ENCODE measurements at places on chromosomes 16 and 17. TPM values are rescaled to one million over a fixed set of nuclear protein-coding genes. Genes with fewer than 3 reads are reported as not detected.

DNA sequence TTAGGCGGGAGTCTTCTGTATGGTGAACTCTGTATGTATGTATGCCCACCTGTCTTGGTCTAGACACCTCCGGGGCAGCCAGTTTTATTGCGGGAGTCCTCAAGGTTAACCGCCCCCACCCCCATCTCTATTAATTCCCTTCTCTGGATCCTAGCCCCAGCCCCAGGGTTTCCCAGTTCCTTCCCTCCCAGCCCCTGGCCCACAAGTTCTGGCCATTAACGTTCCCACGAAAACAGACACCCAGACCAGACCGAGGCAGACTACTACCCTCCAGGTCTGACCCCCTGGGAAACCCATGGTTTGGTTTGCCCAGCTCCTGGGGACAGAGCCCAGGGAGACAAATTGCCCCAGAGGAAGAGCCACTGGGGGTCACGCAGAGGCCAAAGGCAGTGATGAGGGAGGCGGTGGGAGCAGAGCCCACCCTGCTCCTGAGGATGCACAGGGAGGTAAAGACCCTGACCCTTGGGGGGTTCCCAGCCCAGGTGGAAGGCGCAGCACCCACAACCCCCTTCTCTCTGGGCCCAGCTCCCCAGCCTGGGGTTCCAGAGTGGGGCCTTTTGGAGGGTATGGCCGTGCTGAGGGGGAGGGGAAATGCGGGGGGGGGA is 8.5 kb downstream of the TBKBP1 start:
- peak overlapping the region; percentile 15 for H3K4me3 ChIP-seq
- no peak for DNase-seq
- H3K27ac ChIP-seq: peak overlapping the region; percentile 87
- H3K36me3 ChIP-seq: no peaks in the 10 kb centered on the region
- no peaks in the 10 kb centered on the region for H3K27me3 ChIP-seq

DNA sequence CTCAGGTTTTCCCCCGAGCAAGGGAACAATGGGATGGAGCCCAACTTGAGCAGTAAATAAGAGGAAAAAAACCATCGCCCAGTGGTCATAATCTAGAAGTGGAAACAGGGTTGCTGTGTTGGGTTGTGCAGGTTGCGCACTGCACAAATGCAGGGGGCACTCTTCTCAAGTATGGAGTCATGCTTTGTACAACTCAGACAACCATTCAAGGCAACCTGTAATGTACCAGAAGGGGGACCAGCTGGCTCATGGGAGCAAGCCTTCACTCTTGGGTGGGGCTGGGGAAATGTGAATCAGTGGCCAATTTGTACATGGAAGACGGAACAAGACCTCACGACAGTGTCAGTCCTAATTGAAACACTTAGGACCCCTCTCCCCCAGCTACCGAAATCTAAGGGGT is 23.9 kb upstream of the LITAF start:
- DNase-seq: no peak
- peaks cover 9% of the 10 kb centered on the region for H3K27me3 ChIP-seq
- peaks cover 39% of the 10 kb centered on the region for H3K4me1 ChIP-seq
- H3K27ac ChIP-seq: no peak overlapping the region
- H3K36me3 ChIP-seq: no peaks in the 10 kb centered on the region

GRCh38 chr17:34260861-34261260 is 5.8 kb downstream of the CCL2 start:
- H3K4me1 ChIP-seq: peaks cover 11% of the 10 kb centered on the region

- no peak overlapping the region for H3K4me3 ChIP-seq
- no peak overlapping the region for H3K27ac ChIP-seq
- H3K27me3 ChIP-seq: peaks cover 11% of the 10 kb centered on the region
- H3K4me1 ChIP-seq: no peaks in the 10 kb centered on the region
- DNase-seq: no peak
Measured at GRCh38 chr17:62870552-62870971, 62.4 kb upstream of the MARCHF10 start.

GRCh38 chr16:15051387-15051951 is 4.4 kb downstream of the NTAN1 start:
- H3K27me3 ChIP-seq: no peaks in the 10 kb centered on the region
- no peak overlapping the region for H3K27ac ChIP-seq
- peaks cover 8% of the 10 kb centered on the region for H3K36me3 ChIP-seq
- DNase-seq: no peak
- no peak overlapping the region for H3K4me3 ChIP-seq

Gene C17orf107
- 1.1 TPM for total RNA-seq

Gene WNT3
- not detected for total RNA-seq

Gene TMC6
- total RNA-seq: 407 TPM

Gene CORO1A
- total RNA-seq: 1,875 TPM
